T-cell (primary cell): ENCODE measurements at places on chromosomes 13 and 19.
A peak's percentile ranks its signal among the peaks of the same experiment; 100 is the strongest.

- no peak for DNase-seq
These were observed 90.0 kb downstream of the OXGR1 start for GRCh38 chr13:96904232-96904631.

DNA sequence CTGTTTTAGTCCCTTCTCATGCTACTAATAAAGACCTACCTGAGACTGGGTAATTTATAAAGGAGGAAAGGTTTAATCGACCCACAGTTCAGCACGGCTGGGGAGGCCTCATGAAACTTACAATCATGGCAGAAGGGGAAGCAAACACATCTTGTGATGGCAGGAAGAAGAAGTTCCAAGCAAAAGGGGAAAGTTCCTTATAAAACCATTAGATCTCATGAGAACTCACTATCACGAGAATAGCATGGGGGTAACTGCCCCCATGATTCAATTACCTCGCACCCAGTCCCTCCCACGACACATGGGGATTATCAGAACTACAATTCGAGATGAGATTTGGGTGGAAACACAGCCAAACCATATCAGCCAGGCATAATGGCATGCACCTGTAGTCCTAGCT, 13.0 kb upstream of the STRN4 start:
- DNase-seq: no peak

DNA sequence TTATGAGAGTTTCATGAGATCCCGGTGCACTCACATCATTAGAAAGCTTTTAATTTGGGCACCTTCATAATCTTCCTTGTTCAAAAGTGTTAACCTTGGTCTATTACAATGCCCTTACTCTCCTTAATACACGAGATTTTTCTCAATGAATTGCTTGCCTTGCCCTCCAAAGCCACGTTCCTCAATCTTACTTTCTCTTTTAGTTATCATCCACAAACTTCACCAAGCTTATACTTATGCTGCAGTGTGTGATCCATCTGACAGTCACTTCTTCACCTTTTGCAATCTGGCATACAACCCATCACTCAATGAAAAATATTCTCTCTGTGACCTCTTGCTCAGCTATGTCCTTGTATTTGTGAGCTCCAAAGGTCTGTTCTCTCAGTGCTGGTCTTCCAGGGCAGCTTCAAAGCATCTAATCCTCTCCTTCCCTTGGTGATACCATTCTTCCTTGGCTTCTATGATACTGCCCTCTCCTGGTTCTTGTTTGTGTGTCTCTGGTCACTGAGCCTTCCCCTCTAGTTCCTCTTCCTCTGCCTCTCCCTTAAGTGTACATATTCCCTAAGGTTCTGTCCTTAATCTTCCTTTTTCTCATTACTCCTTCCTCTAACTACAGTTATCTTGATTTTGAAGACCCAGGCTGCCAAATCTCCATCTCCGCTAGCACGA, 202.2 kb upstream of the STARD13 start:
- DNase-seq: no peak

DNA sequence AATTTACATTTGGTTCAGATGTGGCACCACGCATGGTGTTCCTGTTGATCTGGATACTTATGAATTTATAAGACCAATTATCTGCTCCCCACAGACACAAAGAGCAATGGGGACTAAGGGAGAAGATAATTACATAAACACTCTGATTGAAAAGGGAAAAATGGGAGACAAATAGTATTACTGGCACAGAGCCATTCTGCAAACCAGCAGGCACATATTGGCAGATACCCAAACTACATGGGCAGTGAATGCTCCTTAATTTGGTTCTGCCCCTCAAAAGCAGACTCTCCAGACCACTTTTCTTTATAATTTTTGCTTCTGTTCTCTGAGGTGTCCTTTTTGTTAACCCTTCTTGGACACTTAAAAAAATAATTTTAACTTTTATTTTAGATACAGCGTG, 1674.2 kb downstream of the PCDH9 start:
- no peak for DNase-seq

- DNase-seq: no peak
These were observed 5.8 kb downstream of the MLLT1 start for GRCh38 chr19:6273701-6274601.

GRCh38 chr19:38264486-38265212, at the start of gene SPINT2:
TSS of gene SPINT2 (plus strand) at chr19:38264573. CDS start at chr19:38264893, 320 bp downstream.
- DNase-seq: peak; percentile 39

GRCh38 chr19:12913011-12913561, 6.0 kb downstream of the SYCE2 start:
- no peak for DNase-seq

DNA sequence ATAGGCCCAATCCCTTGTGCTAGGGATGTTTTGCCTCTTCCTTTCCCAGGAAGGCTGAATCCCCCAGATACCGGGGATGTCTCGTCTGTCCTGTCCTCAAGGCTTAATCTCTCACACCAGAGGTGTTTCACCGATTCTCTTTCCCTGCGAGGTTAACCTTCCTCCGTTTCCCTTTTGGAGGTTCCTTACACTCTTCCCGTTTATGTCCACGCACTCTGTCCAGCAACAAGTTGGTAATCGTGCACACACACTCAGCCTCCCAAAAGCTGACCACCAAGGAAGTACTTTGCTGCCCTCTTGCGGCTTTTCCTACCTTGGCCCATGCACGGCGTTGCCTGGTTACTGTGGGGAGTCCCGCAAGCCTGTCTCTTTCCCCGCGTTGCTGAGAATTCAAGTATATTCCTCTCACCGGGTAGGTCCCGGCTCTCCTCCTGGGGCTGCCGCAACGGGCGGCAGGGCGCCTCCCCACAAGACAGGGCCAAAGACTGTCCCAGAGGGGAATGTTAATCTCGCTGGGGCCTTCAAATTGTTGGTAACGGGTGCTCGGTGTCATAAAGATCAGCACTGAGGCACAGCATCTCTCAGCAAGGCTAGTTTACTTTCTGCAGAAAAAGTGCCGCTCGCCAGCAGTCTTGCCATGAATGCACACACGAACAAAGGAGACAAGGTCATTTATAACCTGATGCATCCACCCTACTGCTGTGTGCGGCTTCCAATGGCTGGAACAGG, 36.7 kb upstream of the CD177 start:
- DNase-seq: no peak

DNA sequence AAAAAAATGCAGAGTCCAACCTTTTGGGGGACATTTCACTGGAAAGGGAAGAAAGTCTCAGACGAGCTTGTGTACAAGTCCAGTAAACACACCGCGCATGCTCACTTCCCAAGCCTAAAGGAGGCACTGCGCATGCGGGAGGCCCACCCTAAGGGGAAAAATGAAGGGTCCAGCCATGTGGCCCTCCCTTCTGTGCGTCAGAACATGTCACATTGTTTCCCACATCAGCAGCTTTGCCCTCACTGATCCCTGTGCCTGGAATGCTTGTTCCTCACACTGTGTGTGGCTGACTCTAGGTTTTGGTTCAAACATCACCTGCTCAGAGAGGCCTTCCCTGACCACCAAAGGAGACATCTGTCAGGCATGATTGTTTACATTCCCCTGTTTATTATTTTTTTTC, 4.4 kb downstream of the ELSPBP1 start:
- DNase-seq: no peak

GRCh38 chr13:37417060-37417441, 181.5 kb downstream of the POSTN start:
- DNase-seq: no peak

GRCh38 chr13:65103351-65103750, 2126.8 kb downstream of the PCDH9 start:
- DNase-seq: no peak

DNA sequence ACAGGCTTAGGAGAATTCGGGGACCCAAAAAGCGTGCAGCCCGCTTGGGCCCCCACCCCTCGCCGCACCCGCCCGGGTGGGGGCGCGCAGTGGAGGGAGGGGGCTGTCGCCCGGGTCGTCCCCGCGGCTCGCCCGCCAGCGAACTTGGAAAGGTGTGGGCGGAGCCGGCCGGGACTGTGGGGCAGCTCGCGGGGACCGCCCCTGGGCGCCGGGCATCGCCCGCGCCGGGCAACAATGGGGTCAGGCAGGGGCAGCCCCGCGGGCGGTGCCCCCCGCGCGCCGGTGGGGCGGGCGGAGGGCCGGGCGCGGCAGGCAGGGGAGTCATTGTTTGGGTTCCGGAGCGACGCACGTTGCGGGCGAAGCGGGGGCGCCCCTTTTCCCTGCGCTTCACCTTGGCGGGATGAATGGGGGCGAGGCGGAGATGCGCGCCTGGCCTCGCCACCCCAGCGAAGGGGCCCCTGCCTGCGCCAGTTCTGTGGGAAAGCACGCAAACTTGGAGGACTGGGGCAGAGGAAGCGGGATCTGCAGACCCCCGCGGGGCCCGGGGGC, 647 bp upstream of the KLF12 start:
- peak; percentile 55 for DNase-seq

DNA sequence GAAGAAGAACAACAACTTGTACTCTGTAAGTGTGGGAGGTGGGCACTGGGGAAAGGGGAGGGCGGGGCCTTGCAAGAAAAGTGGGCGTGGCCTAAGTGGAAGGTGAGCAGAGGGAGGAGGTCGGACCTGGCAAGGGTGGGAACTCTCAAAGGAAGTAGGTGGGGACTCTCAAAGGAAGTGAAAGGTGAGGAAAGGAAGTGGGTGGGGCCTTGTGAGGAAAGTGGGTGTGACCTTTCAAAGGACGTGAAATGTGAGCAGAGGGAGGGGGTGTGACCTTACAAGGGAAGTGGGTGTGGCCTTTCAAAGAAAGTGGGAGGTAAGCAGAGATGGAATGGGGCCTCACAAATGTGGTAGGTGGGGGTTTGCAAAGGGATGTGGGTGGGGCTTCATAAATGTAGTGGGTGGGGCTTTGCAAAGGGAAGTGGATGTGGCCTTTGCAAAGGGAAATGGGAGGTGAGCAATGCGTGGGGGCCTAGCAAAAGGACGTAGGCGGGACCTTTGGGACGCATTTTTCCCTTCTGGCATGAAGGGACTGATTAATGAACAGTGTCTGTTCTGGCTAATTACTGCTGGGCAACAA, 25.9 kb downstream of the ACSBG2 start:
- peak; percentile 52 for DNase-seq

DNA sequence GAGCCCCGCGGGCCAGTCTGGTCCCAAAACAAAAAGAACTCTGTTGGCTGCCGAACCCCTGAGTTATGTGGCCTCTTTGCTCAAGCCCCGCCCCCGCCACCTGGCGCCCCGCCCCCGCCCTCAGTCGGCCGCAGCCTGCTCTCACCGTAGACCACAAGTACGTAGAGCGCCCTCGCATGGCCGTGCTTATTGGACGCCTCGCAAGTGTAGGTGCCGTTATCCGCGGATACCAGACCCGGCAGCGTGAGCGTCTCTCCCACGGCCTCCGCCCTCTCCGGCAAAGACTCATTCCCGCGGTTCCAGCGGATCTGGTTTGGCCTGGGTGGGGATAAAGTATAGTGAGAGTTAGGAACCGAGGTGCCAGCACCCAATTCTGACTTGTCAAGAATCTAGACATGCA, 5.5 kb upstream of the ZNF428 start:
- peak; percentile 90 for DNase-seq

GRCh38 chr19:15199661-15200552, 888 bp downstream of the NOTCH3 start:
- DNase-seq: no peak

GRCh38 chr19:39193803-39194202, 3.0 kb upstream of the NCCRP1 start:
- no peak for DNase-seq

GRCh38 chr19:13028027-13028426, 32.8 kb downstream of the NFIX start:
- no peak for DNase-seq

GRCh38 chr13:25062479-25062878, 33.5 kb upstream of the PABPC3 start:
- no peak for DNase-seq

DNA sequence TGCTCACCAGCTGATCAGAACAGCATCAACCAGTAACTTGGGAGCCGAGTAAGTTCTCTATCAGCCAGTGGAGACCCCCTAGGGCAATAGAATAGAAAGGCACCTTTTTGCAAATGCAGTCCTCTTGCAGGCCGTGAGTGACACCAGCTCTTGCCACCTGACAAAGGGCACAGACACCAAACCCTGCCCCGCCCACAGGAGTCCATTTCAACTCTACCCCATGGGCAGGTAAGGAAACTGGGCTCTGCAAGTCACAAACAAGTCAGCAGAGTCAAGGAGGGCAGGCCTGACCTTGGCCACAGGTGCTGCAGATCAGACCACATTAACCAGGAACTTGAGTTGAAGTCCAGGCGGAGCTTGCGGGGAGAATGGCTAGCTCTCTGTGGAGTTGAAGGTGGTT, 77.4 kb upstream of the SPATA13 start:
- no peak for DNase-seq

DNA sequence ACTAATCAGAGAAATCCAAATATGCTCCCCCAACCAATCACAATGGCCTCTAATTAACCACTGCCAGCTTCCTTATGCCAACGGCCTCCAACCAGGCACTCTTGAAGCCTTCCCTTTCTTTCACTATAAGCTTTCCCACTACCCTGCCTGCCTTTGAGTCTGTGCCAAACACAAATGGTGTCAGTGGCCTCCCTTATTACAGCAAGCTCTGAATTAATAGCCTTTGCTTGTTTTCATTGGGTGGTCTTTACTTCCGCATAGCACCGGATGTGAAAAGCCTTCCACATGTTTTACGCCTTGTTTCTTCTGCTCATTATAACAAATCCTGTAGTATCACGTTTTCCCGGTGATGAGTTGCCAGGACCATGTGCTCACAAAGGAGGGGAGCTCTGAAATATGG, 1.4 kb upstream of the EDDM13 start:
- no peak for DNase-seq

DNA sequence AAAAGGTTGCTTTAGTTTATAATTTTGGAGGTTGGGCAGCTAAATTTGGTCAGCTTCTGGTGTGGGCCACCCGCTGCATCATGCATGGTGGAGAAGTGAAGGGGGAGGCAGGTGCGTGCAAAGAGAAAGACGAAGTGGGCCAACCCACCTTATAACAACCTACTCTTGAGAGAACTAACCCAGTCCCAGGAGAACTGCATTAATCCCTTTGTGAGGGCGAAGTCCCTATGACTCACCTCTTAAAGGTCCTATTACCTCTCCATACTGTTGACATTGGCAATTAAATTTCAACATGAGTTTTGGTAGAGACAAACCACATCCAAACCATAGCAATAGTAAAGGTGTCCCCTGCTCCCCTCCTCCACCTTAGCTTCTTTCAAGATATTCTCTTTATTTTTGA, 7.7 kb upstream of the FGF9 start:
- DNase-seq: no peak

GRCh38 chr19:42762789-42763188, 2.7 kb downstream of the PSG8 start:
- no peak for DNase-seq

DNA sequence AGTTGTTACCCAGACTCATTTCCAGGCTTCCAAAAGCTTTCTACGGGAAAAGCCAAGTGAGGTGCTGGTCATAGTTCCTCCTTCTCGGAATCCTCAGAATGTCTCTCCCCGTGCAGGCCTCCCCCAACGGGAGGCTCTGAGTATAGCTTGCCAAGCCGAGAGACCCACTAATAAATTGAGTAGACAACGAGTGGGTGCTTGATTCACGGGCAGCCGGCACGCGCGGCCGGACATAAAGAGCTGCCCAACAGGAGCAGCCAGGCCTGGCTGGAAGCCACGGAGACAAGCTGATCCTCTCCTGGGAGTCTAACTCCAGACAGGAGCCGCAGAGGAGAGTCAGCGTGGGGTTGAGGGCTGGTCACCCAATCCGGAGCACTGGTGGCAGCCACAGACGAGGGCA, 43.4 kb upstream of the MEDAG start:
- DNase-seq: no peak
